ENCODE measurements at places on chromosomes 3 and 15.

- DNase-seq, result no peak
Measured at GRCh38 chr3:179196098-179196497, 47.9 kb downstream of the PIK3CA start.

DNA sequence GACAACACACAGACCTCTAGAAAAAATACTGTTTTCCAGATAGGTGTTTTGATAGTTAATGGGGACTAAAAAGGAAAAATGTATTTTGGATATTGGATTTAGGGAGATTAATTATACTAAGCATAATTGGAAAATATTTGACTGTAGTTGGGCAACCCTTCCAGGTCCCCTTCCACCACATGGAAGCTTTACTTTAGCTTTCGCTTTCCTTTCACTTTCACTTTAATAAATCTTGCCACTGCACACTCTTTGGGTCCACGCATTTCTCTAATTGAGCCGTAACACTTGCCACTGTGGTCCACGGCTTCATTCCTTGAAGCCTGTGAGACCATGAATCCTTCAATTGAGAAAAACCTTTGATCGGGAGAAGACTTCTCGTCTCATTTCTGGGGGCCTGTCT is 15.5 kb downstream of the GLDN start:
- no peak for DNase-seq

DNA sequence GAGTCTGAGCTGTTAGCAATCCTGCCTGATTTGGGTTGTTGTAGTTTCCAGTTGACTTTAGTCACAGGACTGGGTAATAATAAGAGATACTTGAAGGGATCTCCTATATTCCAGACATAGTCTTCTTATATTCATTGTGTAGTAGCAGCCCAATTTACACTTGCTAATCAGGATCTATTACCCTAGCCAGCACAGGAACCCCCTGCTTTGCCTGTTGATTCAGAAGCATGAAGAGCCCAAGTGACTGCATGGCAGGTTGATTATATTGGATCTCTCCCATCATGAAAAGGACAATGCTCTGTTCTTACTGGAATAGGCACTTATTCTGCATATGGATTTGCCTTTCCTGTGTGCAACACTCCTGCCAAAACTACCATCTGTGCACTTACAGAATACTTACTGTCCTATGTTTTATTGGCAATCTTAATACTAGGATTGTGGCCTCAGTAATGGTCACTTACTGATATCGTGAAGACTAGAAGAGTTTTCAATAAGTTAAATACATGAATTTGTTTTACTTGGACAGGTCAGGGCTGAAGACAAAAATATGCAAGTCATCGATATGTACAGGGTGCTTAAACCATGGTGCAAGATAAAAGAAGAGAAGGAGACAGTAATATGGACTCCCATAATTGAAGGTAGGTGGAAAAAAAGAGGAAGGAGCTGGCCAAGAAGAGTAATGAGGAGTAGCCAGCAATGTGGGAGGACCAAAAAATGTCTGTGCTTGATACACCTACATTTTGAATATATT is 304.1 kb downstream of the MCTP2 start:
- DNase-seq, result no peak

DNA sequence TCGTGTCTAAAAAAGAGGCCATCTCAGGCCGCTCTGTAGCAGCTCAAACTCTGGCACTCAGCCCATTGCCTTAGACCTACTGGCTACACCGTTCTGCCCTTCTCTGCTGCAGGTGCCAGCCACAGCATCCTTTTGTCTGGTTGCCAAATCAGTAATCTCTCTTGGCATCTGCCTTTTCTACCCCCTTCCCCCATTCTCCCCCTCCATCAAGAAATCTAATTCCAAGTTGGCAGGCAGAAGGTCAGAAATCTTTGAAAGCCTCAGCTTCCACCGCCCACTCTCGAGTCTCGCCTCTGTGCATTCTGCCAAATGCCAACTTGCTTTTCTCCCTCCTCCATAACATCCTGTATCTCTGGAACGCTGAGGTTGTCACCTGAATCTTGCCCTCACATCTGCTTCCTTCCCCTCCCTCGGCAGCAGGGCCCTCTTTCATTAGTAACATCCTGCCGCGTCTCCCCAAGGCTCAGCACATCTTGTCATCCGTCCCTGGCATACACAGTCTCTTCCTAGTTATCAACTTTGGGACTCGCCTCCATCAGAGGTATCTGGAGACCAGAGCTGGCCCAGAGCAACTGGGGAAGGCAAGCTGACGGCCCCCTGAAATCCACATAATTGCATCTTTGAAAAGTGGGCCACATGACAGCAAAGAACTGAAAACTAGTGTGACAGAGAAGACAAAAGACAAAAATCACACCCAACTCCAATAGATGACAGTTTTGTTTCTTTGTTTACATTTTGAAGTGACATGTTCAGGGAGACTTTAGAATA is 312.0 kb upstream of the CCDC54 start:
- no peak for DNase-seq

GRCh38 chr3:111282024-111282423 is 210.4 kb downstream of the NECTIN3 start:
- DNase-seq, result no peak

GRCh38 chr15:85540085-85540797 is 159.8 kb downstream of the AKAP13 start:
- no peak for DNase-seq

DNA sequence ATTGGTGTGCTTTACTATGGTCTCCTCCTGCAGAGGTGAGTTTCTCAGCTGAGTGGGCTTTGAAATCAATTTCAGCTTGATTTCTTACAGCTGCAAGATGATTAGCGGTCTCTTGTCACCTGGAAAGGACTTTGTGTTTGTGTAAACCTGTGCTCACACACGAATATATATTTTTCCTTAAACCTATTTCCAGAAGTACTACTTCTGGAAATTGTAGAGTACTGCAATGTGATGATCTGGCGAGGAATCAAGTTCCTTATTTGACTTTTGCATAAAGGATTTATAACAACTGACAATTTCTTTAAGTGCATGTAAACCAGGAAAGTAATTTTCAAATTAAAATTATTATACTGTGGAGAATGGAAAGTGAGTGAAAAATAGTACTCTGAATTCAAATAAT is 2.1 kb downstream of the MCTP2 start:
- no peak for DNase-seq

DNA sequence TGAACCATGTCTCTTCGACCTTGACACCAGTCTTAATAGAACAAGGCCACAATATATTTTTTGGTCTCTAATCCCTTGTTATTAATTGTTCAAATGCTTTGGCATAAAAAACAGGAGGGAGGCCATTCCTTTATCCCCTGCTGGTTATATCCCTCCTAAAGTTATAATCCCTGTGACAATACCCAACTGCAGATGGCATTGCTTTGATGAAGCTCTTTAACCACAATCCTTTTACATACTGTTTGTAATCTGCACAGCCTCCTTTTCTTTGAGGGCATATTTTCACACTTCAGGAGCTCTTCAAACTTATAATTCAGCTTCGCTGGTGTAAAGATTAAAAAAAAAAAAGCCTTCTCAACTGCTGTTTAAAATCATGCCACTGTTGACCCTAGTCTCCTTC is 919.0 kb downstream of the EPHA3 start:
- no peak for DNase-seq

- DNase-seq, result no peak
Measured at GRCh38 chr15:72235298-72235697, 4.3 kb upstream of the PKM start.

GRCh38 chr3:149511040-149511626 is 36.6 kb downstream of the TM4SF4 start:
- no peak for DNase-seq

GRCh38 chr3:71846185-71846584 is 61.2 kb upstream of the PROK2 start:
- no peak for DNase-seq

GRCh38 chr3:186570941-186571643 is 572 bp downstream of the DNAJB11 start:
- DNase-seq, result no peak

- DNase-seq, result no peak
Measured at GRCh38 chr3:99542767-99543518, 95.5 kb upstream of the COL8A1 start.

DNA sequence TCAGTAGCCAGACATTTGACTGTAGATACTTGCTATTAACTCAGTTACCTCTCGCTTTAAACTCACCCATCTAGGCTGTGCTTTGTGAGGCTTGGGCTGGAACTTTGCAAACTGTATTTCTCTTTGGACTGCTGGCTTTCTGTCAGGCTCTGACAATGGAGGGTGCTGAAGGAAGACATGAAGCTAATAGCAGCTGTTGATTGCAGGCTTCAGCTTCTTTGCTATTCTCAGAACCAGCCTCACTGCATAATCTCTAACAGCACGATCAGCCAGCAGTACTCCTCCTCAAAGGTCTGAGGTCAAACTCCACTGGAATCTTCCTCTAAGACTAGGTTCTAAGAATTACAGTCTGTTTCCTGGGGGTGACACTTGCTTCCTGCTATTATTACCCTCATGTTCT is 295.6 kb downstream of the ZBBX start:
- DNase-seq, result no peak

DNA sequence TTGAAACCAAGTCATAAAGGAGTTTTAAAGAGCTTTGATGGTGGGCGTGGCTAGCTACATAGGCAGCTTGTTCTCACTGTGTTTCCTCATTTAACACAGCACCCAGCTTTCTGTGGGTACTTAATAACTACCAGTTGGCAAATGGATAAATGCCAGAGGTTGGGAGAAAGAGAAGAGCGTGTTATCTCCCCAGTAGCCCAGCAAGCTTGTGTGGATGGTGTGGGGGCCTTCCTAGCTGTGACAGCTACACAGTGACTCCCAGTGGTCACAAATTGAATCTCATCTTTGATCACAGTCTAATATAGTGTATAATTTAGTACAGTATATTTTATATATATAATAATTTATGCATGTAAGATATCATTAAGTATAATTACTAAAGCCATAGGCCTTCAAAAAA is 984.1 kb downstream of the EPHA3 start:
- DNase-seq, result no peak

DNA sequence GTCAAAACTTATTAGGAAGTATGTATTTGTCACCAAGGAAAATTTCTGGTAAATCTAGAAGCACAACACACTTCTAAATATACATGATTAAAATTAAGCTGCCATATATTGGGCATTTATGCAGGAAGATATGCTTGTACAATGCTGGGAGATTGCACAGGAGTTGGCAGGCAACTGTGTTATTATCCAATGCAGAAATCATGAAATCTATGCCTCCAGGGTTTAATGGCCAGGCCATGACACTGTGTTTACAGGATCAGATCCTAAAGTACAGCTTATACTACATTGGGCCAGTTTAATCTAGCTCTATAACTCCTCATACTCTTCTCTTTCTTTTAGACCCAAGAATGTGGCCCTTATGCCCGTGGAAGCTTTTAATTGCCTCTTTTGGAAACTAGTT is 391.4 kb upstream of the DPH6 start:
- no peak for DNase-seq

GRCh38 chr15:95887666-95888390 is 442.7 kb upstream of the NR2F2 start:
- no peak for DNase-seq

DNA sequence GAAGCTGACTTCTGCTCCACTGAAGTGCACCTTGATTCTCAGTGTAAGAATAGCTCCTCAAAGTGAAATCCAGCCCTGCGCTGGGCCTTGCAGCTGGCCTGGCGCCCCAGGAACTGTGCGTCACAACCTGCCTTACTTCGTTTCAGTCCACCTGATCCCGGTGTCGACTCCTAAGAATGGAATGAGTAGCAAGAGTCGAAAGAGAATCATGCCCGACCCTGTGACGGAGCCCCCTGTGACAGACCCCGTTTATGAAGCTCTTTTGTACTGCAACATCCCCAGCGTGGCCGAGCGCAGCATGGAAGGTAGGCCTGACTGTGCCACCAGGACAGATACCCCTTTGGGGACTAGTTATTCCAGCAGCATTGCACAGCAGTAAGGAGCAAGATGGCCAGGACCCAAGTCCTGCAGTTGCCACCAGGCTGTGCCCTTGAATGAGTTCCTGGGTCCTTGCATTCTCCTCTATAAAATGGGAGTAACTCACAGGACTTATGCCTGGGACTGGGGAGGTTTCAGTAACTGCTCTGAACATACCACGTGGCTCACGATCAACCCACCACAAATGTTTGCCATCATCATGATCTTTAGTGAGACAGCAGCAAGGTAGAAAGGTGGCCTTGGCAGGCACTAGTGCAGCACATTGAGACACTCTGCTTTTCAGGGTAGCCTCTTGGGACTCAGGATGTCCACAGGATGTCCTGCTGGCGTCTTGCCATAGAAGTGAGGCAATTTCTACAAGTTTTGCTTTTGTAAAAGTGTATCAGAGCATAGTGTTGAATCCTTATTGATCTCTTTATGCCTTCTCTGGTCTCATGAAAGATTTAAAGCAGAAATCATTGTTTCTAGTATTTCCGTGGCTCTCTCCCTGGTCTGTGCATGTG is 46.8 kb downstream of the PXYLP1 start:
- DNase-seq, result no peak

- DNase-seq, result no peak
Measured at GRCh38 chr3:60542995-60543394, 708.3 kb downstream of the FHIT start.

DNA sequence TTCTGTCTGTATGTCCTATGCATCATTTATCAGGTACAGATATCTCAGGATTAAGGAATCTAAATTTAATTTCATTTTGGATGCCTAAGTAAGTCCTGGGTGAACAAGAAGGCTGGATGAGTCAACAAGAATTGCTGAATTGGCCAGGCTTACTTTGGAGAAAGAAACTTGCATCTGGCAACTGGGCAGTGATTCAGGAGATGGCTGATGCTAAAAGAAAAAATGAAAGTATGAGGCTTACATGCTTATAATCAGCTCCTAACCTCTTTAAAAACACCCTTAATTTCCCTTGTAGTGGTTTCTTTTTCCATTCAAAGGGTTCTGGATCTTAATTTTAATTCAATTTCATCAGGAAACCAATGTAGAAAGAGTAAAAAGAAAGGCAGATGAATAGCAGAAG is 228.8 kb upstream of the PEX5L start:
- no peak for DNase-seq

GRCh38 chr3:159131376-159131775 is 329.5 kb downstream of the MFSD1 start:
- no peak for DNase-seq

DNA sequence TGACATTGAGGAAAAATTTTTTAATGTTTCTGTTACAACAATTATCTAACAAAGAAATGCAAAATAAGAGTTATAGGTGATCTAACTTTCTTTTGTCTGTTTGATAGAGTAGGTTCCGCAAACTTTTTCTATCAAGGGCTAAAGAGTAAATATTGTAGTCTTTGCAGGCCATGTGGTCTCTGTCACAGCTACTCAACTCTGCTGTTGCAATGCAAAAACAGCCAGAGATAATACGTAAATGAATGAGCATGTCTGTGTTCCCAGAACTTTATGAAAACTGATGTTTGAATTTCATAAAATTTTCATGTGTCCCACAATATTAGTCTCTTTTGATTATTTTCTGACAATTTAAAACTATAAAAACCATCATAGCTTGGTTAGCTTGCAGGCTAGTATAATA is 73.3 kb downstream of the SLC24A1 start:
- no peak for DNase-seq

All from stimulated activated CD4-positive, alpha-beta T cell treated with anti-CD3 and anti-CD28 coated beads, TNF-alpha, amount 100 ng/mL, for 48 hours (primary cell).